Fibroblast of lung (primary cell): ENCODE measurements at places on chromosomes 5 and 9. TPM values are rescaled to one million over a fixed set of nuclear protein-coding genes. Genes with fewer than 3 reads are reported as not detected.

DNA sequence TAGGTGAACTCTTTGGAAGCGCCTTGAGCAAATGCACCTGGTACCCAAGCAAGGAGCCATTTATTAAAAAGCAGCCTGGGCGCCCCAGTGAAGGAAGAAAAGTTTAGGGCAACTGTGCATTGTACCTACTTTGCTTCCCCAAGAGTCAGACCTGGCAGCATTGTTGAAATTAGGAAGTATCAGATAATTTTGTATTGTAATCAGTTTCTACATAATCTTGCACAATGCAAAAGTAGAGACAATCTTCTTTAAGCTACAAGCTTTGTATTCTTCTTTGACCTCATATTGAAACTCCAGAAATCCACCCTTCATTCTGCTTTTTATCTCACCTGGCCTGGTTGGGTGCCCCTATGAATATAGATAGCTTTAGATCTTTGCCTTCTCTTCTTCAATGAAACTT lies 490.8 kb downstream of the RASEF start:
- no peaks in the 10 kb centered on the region for H3K36me3 ChIP-seq
- no peak overlapping the region for H3K27ac ChIP-seq
- DNase-seq, result no peak
- no peak overlapping the region for H3K4me3 ChIP-seq
- H3K27me3 ChIP-seq, result no peaks in the 10 kb centered on the region
- H3K4me1 ChIP-seq, result no peaks in the 10 kb centered on the region

DNA sequence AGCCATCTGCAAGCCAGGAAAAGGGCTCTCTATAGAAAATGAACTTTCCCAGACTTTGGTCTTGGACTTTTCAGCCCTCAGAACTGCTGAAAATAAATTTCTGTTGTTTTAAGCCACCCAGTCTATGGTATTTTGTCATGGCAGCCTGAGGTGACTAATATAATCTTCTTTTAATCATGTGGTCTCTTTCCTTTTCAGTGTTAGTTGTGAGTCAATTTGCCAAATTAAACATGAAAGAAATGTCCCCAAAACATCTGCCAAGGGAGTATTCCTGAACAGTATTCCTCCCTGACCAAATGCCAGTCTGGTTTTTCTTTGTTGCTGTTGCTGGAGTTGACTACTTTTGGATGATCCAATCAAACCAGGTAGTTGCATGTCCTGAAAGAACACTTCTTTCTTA lies 4.7 kb upstream of the YTHDC2 start:
- no peak for DNase-seq
- H3K4me3 ChIP-seq, result no peak overlapping the region
- H3K36me3 ChIP-seq, result no peaks in the 10 kb centered on the region
- peaks cover 4% of the 10 kb centered on the region for H3K27me3 ChIP-seq
- H3K27ac ChIP-seq, result no peak overlapping the region

- H3K27ac ChIP-seq, result no peak overlapping the region
- H3K27me3 ChIP-seq, result no peaks in the 10 kb centered on the region
- H3K36me3 ChIP-seq, result peaks cover 4% of the 10 kb centered on the region
- no peak for DNase-seq
- H3K4me1 ChIP-seq, result peaks cover 4% of the 10 kb centered on the region
Measured at GRCh38 chr9:129108805-129109536, 1.6 kb downstream of the CRAT start.

DNA sequence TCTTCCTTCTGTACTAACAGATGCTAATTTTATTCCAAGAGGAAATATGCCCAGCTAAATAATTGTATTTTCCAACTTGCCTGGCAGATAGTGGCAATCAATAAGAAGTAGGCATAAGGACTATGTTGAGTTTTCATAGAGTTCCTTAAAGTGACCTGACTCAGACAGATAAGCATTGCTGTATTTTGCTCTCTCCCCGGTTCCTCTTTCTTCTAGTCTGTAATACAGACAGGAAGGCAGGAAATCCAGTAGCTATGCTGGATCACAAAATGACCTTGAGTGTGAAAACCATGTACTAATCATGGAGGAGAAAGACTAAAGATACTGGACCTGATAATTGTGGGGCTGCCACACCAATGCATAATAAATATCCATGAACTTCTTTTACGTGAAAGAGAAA lies 701.7 kb downstream of the CETN3 start:
- no peaks in the 10 kb centered on the region for H3K4me1 ChIP-seq
- no peak for DNase-seq
- no peak overlapping the region for H3K4me3 ChIP-seq
- H3K27me3 ChIP-seq, result no peaks in the 10 kb centered on the region
- H3K36me3 ChIP-seq, result no peaks in the 10 kb centered on the region

GRCh38 chr5:157459715-157460599 lies at the start of gene NIPAL4:
TSS of gene NIPAL4 (plus strand) at chr5:157460213. CDS start at chr5:157460321, 108 bp downstream.
- H3K4me3 ChIP-seq, result peak within 1 kb of the TSS; percentile 34
- peaks cover 10% of the 10 kb centered on the region for H3K27me3 ChIP-seq
- no peak for DNase-seq
- H3K36me3 ChIP-seq, result no peaks in the 10 kb centered on the region
- peaks cover 3% of the 10 kb centered on the region for H3K4me1 ChIP-seq

DNA sequence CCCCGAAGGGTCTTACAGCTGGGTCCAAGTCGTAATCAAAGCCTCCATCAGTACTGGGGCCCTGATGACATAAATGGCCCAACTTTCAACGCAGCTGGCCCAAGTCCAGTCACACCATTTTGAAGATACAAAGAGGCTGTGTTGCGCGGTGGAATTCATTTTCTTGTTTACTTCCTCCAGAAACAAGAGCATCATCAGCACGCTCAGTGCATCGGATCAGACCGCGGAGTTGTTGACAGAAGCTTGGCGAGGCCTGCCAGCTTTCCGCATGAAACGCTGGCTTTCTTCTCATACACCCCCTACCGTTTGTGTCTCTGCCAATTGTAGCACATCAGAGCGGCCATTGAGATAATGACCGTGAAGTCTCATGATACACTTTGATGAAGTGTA lies 101.7 kb upstream of the SPATA31D4 start:
- peak; percentile 64 for DNase-seq
- no peak overlapping the region for H3K4me3 ChIP-seq
- no peaks in the 10 kb centered on the region for H3K27me3 ChIP-seq
- no peak overlapping the region for H3K27ac ChIP-seq
- peaks cover 2% of the 10 kb centered on the region for H3K4me1 ChIP-seq
- no peaks in the 10 kb centered on the region for H3K36me3 ChIP-seq

DNA sequence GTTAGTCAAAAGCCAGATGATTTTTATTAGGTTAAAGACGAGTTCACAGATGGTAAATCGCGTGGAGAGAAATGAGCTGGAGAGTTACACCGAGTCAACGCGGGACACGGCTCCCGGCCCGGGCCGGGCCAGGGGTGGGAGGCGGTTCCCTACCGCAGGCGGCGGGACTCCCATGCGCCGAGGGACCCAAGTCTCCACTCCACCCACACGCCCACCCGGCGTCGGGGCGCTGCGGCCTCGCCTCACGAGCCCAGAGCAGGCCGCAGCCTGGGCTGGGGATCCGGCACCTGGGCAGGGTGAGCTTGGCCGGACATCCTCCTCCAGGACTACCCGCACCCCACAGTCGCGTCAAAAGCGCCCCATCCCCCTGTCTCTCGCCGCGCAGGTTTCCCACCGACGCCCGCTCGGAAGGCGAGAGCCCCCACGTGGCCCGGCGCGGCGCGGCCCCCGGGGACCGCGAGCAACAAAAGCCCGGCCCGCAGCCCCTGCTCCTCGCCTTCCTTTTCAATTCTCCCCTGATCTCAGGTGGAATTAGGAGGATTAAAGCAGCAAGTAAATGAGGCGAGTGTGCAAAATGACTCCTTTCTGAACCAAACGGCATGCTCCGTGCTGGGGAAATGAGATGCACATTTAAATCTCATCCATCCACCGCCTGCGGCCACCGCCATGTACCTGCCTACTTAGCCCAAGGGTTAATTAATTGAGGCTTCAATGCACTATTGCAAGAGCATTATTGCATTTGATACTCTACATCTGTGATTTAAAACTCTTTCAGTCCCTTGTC lies 196.5 kb upstream of the TBCA start:
- no peak overlapping the region for H3K27ac ChIP-seq
- peak overlapping the region; percentile 50 for H3K4me3 ChIP-seq
- H3K27me3 ChIP-seq, result peaks cover 36% of the 10 kb centered on the region
- DNase-seq, result no peak
- H3K36me3 ChIP-seq, result no peaks in the 10 kb centered on the region

DNA sequence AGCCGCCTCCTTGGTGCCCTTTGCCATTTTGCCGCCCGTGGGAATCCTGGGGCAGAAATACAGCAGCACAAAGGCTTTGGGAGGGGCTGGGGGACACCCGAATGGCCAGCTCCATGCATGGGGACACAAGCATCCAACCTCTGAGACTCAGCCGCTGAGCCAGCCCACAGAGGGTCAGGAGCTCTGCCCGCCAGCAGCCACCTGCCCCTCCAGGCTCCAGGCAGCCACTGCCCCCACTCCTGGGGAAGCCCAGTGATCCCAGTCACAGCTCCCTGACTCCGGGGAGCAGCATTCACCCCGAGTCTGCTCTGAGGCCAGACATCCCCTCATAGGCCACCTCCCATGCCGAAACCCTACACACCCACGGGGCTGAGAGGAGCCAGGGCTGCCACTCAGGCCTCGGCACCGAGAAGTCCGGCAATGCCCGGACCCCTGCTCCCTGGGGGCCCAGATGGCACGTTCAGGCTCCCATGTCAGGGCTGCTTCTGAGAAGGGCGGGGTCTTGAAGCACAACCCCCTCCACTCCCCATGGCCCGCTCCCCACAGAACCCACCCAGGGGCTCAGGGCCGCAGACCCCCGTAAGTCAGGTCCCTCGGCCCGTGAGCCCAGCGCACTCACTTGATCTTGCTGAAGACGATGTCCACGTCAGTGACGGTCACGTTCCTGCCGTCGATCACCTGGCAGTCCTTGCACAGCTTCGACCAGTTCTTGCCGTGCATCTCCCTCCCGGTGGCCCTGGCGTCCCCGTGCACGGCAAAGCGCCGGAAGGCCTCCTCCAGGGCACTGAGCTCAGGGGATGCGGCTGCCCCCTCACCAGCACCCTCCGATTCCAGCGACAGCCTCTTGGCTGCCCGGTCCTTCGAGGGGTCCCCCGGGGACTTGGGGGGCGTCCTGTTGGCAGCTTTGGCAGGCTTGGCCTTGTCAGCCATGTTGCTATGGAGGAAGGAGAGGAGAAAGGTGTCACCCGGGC lies 15.7 kb downstream of the TPPP start:
- H3K4me3 ChIP-seq, result no peak overlapping the region
- peaks cover 3% of the 10 kb centered on the region for H3K27me3 ChIP-seq
- peaks cover 4% of the 10 kb centered on the region for H3K4me1 ChIP-seq
- H3K36me3 ChIP-seq, result no peaks in the 10 kb centered on the region

GRCh38 chr5:65100911-65101631 lies 332.3 kb downstream of the CWC27 start:
- no peaks in the 10 kb centered on the region for H3K36me3 ChIP-seq
- H3K27ac ChIP-seq, result peak overlapping the region; percentile 61
- H3K4me1 ChIP-seq, result peaks cover 12% of the 10 kb centered on the region
- H3K27me3 ChIP-seq, result no peaks in the 10 kb centered on the region
- DNase-seq, result peak; percentile 77

- peaks cover 5% of the 10 kb centered on the region for H3K36me3 ChIP-seq
- H3K4me3 ChIP-seq, result no peak overlapping the region
- DNase-seq, result no peak
- peaks cover 7% of the 10 kb centered on the region for H3K4me1 ChIP-seq
- H3K27ac ChIP-seq, result peak overlapping the region; percentile 72
Measured at GRCh38 chr5:76714751-76715485, 1.0 kb upstream of the F2R start.

DNA sequence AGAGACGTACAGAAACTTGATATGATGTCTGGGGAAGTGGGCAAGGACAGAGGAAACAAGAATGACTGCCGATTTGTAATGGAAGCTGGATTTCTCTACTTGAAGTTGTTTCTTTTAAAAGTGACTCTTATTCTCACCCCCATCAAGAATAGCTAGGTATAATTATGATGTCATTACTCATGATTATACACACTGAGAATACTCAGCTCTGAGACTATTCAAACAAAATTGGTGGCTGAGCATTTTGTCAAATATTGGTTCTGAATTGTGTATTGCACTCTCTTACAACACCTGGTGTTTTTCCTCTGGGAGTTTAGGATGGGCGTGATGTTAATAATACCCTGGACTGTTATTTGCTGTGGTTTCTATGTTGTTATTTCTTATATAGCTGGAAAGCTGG lies 46.3 kb downstream of the MAST4 start:
- H3K4me3 ChIP-seq, result no peak overlapping the region
- H3K36me3 ChIP-seq, result no peaks in the 10 kb centered on the region
- no peak overlapping the region for H3K27ac ChIP-seq
- no peak for DNase-seq
- H3K27me3 ChIP-seq, result no peaks in the 10 kb centered on the region

- H3K4me1 ChIP-seq, result no peaks in the 10 kb centered on the region
- H3K36me3 ChIP-seq, result no peaks in the 10 kb centered on the region
- H3K27ac ChIP-seq, result no peak overlapping the region
- no peak for DNase-seq
Measured at GRCh38 chr5:168798065-168799023, 219.2 kb upstream of the PANK3 start.

- peaks cover 2% of the 10 kb centered on the region for H3K4me1 ChIP-seq
- DNase-seq, result peak; percentile 37
- H3K36me3 ChIP-seq, result peaks cover 3% of the 10 kb centered on the region
- no peak overlapping the region for H3K27ac ChIP-seq
- H3K27me3 ChIP-seq, result no peaks in the 10 kb centered on the region
- H3K4me3 ChIP-seq, result no peak overlapping the region
Measured at GRCh38 chr9:136947955-136948510, 3.0 kb downstream of the C8G start.

- no peaks in the 10 kb centered on the region for H3K27me3 ChIP-seq
- no peaks in the 10 kb centered on the region for H3K36me3 ChIP-seq
- H3K4me3 ChIP-seq, result no peak overlapping the region
- DNase-seq, result no peak
Measured at GRCh38 chr5:24135536-24135935, 509.2 kb downstream of the CDH10 start.

GRCh38 chr9:127033061-127033460 lies 89.4 kb downstream of the ANGPTL2 start:
- no peak overlapping the region for H3K4me3 ChIP-seq
- H3K4me1 ChIP-seq, result peaks cover 15% of the 10 kb centered on the region
- H3K27ac ChIP-seq, result no peak overlapping the region
- no peaks in the 10 kb centered on the region for H3K27me3 ChIP-seq
- no peak for DNase-seq

- H3K4me3 ChIP-seq, result no peak overlapping the region
- no peak for DNase-seq
- H3K36me3 ChIP-seq, result no peaks in the 10 kb centered on the region
- no peak overlapping the region for H3K27ac ChIP-seq
Measured at GRCh38 chr5:157819502-157820115, 39.3 kb downstream of the CLINT1 start.

WNK2 gene
- total RNA-seq, result under 0.01 TPM in 1 of 2 replicates, not detected in the other

FAM193B gene
- total RNA-seq, result 17.5 and 28.4 TPM in 2 replicates
